ENCODE measurements at places on chromosomes 16 and 17.

DNA sequence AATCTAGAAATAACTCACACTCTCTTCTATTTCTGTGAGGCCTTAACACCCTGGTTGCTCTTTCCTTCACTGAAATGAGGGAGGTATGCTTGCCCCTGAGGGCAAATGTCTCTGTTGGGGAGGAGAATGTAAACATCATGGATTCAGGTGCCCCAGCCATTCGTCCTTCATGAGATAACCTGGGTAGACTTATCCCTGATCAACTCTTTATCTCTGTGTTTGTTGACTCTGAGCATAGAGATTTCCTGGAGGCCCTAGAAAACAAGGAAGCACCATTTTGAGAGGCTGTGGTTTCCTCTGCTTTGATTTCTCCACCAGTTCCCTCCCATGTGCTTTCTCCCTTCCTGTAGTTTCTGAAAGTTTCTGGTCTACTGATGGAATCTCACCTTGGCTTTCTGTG is 77.3 kb downstream of the PHKB start:
- no peak for DNase-seq

DNA sequence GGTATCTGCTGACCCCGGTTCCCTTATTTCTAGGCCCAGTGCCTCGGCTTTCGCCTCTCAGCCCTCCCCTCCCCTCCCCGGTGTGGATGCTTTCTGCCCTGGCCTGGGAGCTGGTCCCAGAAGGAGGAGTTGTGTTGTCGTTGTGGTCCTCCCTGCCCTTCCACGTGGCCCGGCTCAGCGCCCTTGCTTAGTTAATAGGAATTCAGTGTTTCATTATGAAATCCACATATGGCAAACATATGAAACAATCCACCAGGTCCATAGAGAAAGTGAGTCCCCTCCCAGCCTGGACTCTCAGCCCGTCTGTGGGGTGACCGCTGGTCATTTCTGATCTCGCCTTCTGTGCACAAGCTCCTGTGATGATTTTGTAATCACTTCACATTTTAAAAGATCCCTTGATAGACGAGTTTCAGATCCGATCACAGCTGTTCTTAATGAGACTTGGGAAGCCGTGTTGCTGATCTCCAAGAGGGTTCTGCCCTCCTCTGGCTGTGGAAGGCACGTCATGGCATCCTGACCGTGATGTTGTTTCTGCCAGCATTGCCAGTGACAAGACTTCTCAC is 112.1 kb downstream of the BANP start:
- DNase-seq = peak; percentile 91

- no peak for DNase-seq
Observed at GRCh38 chr17:82299452-82299851, 18.0 kb downstream of the CD7 start.

- peak; percentile 54 for DNase-seq
Observed at GRCh38 chr16:4846503-4846900, 586 bp downstream of the GLYR1 start.

- no peak for DNase-seq
Observed at GRCh38 chr17:39092692-39093230, 58.7 kb downstream of the PLXDC1 start.

DNA sequence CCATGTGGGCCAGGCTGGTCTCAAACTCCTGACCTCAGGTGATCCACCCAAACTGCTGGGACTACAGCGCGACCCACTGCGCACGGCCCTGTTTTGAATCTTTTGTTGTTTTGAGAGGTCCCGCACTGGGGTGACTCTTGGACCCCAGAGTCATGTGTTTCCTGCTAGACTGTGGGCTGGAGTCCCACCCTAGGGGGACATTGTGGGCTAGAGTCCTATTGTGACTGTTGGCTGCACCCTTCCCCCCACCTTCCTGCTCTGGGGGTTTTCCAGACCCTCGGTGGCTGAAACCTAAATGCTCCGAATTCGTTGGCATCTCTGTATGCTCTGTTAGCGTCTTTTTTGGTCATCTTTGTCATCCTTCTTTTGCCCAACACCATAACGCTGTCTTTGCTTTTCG is 16.0 kb downstream of the NUPR1 start:
- no peak for DNase-seq

DNA sequence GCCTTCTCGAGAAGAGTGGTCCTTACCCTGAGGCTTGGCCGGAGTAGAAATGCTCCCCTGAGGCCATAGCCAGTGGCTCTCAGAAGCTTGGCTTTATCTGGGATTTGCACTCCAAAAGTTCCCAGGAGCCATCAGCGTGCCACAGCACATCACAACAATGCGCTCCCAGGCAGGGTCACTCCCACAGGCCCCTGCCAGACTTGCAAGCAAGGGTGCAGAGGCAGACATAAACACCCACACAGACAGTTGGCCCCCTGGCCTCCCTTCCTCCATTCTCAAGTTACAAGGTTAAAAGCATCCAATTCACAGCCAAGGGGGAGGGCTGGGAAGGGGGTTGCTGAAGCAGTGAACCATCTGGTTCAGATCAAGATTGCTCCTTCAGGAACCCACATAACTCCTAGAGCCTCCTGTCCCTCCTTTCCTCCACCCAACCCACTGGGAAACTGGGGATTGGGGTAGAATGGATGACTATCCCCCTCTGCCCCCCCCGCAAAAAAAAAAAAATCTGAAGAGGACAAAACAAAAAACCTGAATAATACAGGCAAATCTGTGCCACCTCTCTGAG is 1.8 kb downstream of the ST3GAL2 start:
- peak; percentile 95 for DNase-seq

DNA sequence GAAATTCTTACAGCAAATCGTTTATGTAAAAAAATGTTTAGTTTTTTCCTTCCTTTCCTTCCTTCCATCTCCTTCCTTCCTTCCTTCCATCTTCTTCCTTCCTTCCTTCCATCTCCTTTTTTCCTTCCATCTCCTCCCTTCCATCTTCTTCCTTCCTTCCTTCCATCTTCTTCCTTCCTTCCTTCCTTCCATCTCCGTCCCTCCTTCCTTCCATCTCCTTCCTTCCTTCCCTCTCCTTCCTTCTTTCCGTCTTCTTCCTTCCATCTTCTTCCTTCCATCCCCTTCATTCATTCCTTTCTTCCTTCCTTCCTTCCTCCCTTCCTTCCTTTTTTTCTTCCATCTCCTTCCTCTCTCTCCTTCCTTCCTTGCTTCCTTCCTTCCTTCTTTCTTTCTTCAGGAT is 22.7 kb downstream of the MYOCD start:
- DNase-seq = no peak

- no peak for DNase-seq
Observed at GRCh38 chr17:66964930-66965800, 658 bp downstream of the CACNG4 start.

DNA sequence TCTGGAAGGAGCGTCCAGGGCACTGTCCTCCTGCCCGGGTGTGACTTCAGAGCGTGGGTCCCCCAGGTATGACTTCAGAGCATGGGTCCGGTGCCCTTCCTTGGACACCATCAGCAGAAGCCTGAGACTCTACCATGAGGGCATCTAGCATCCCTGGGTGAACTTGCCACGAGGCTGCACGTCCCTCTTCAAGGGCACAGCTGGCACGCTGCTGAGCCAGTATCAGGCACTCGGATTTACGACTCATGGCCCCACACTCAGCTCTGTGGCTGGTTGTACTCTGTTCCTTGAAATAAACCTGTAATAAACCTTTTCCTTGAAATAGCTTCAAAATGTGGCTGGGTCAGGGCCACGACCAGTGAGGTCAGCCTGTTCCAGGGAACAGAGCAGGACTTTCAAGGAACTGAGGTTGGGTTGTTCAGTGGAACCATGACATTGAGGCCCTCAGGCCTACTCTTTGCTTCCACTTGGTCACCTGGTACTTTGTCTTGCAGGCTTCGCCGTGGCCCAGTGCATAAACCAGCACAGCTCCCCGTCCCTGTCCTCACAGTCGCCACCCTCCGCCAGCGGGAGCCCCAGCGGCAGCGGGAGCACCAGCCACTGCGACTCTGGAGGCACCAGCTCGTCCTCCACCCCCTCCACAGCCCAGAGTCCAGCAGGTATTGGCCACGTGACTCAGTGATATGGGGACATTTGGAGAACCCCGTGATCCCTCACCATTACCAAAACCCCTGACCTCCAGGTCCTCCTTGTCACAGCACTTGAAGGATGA is 89.9 kb downstream of the SOCS1 start:
- no peak for DNase-seq

DNA sequence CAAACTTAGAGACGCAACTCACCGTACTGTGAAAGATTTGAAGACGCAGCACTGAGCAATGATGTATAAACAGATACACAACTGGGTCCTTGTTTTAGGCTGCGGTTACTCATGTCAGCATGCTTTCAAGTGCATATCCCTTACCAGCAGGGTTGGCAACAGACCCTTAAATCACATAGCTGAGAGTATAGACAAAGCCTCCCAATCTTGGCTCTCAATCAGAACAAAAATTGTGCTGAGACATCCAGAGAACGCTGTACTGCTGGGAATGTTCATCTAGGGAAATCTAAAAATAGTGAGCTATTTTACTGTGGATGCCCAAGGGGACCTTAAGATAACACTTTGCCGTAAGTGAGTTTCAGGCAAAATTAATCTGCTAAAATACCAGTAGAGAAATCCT is 84.4 kb upstream of the NUDT7 start:
- no peak for DNase-seq

DNA sequence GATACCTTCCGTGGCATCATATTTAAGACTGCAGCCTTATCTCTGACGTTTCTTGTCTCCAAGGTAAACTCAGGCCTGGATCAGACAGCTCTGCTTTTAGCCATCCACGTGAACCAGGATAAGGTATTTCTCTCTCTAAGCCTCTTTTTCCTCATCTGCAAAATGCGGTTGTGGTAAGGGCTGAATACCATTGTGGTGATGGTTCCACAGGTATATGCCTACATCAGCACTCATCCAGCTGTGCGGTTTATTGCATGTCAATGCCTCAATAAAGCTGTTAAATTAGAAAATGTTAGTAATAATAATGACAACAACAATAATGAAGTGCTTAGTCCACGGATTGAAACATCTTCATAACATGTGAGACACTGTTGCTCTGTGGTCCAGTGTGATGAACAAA is 104.4 kb downstream of the GRIN2A start:
- DNase-seq = no peak

DNA sequence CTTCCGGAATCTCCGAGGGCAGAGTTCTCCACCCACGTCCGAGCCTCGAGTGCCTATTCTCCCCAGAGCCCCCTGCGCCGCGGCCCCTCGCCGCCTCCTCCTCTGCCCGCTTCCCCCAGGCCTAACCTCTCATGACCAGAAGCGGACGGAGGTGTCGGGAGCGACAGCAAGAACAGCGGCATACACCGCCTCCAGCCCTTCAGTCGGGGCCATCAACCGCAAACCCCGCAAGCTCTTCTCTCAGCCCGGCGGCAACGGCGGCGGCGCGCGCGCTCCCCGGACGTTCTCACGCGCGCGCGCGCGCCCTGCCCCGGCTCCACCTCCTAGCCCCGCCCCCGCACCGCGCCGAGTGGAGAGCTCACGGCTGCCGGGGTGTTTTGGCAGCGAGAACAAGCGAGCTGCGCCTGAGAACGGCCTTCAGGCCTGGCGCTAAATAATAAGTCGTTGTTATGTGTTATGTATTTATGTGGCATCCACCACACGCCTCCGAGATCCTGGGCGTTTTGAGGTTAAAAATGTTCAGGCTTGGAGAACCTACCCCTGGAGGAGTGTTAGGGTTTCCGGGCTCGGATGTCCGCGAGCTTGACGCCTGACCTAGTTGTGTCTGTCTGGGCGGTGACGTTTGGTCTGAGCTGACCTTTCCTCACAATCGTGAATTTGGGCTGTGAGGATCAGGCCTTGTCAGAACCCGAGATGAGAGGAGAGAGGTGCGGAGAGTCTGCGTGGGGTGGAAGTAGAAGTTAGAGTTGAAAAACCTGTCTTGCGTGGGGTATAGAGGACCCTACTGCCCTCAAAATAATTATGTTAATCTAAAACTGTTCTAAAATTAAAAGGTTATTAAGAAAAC is at the start of gene RNFT1:
TSS of gene RNFT1 (minus strand) at position 259 of the 847 bp plus-strand sequence. CDS start at position 182, 77 bp downstream.
- DNase-seq = peak; percentile 83

DNA sequence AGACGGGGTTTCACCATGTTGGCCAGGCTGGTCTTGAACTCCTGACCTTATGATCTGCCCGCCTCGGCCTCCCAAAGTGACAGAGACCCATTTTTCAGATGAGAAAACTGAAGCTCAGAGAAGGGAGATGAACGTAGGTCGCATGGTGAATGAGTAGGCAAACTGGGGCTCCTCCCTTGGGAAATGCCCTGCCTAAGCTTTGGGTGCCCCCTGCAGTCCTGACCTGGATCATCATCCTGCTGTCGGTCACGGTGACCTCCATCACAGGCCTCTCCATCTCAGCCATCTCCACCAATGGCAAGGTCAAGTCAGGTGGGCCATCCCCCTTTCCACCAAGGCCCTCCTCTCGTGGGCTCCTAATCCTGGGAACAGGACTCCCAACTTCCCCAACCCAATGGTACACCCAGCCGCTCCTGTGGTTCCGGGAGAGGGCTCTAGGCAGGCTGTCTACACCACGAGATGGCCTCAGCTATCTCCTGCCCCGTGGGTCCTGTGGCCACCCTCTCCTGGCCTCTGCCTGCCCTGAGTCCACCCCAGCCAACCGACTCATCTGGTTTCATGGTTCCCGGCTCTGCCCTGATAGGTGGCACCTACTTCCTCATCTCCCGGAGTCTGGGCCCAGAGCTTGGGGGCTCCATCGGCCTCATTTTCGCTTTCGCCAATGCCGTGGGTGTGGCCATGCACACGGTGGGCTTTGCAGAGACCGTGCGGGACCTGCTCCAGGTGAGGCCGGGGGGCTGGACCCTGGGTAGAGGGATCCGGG is 4.7 kb downstream of the SLC12A3 start:
- DNase-seq = peak; percentile 39
